ENCODE measurements at places on chromosomes 12 and 14. TPM values are rescaled to one million over a fixed set of nuclear protein-coding genes. Genes with fewer than 3 reads are reported as not detected.

Gene PPFIBP1
- 45.5 TPM for polyA plus RNA-seq

Gene CISTR
- not detected for polyA plus RNA-seq

Gene TTC9
- polyA plus RNA-seq: 0.06 TPM

Gene HAL
- polyA plus RNA-seq: 0.51 TPM

Gene TEX52
- not detected for polyA plus RNA-seq

Gene PABPN1
- polyA plus RNA-seq: 231 TPM

Gene AICDA
- polyA plus RNA-seq: not detected

DNA sequence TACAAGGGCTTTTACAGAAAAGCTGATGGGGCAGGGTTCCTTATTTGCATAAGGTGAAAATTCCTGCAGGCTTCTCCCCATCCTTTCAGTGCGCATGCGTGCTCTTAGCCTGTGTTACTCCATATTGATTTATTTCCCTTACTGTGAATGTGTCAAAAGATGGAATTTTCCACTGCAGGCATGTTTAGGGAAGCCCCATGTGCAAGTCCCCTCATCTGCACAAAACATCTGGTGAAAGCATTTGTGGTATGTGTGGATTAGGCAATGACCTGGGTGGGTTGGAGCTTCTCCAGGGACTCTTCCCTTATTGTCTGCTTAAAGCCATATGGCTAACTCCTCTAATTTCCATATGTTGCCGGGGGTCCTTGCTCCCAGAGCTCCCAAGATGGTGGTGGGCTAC, 912.7 kb upstream of the LRFN5 start:
- DNase-seq: no peak

DNA sequence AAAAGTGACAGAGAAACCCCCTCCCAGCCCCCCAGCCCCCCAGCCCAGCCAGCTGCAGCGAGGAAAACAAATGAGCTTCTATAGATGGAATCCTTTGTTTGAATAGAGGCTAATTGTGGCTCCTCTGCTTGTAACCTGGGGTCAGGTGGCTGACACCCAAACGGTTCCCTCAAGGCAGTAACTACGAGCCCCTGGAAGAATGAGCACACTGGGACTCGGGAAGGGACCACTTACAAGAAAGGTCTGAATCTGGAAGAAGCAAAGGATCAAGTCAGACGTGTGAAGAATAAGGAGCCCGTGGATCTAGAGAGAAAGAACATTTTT, 108.7 kb upstream of the FUT8 start:
- no peak for DNase-seq

- DNase-seq: peak; percentile 40
These were observed 620 bp downstream of the PGAM5 start for GRCh38 chr12:132711080-132711843.

DNA sequence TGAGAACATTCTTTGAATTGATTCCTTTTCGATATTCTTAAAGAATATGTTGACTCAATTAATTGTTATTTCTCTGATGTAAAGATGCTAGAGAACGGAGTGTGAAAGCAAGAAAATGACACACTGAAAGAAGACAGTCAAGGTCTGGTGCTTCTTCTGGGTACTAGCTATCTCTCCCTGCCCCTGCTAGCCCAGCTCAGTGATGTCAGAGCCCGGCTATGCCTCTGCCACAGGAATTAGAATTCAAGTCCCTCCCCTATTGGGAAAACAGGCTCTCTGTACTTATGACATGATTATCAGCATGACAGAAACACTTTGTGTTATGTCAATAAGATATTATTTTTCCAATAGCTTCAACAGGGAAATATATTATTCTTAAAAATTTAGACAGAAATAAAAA, 252.4 kb downstream of the KCNC2 start:
- DNase-seq: no peak

GRCh38 chr12:51242876-51243275, 4.2 kb downstream of the DAZAP2 start:
- no peak for DNase-seq

DNA sequence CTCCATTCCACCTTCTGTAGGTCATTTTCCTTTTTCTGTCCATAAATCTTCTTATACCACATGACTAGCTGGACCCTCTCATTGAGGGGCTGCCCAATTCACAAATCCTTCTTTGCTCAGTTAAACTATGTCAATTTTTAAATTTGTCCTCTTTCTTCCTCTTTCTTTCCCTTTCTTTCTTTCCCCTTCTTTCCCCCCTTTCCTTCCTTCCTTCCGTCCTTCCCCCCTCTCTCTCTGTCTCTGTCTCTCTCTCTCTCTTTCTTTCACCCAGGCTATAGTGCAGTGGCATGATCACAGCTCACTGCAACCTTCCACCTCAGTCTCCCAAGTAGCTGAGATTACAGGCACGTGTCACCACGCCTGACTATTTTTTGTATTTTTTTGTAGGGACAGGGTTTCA, 47.1 kb upstream of the TMEM263 start:
- no peak for DNase-seq

DNA sequence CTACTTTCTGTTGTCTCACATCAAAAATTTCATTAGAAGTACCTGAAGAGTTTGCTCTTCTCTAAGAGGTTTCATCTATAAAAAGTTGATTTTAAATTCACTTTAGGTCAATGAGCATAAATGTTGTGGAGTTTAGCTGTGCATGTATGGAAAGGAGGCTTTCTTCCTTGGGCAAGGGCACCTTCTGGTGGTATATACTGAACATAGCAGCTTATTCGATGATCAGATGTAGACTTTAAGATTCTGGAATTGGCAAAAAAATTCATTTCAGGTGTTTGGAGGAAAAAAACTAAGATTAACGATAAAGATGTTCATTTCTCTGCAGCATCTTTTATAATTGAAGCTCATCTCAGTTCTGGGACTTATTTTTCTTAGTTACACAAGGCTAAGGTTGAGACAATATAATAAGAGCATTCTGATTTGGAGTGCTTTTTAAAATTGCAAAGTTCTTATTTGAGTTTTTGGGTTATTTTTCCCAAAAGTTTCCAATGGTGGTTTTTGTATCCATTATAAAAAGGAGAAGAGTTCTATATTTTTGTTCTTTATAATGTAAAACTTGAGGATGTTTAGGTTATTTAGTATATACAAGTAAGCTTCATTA, 46.8 kb downstream of the TMEM117 start:
- DNase-seq: peak; percentile 65

DNA sequence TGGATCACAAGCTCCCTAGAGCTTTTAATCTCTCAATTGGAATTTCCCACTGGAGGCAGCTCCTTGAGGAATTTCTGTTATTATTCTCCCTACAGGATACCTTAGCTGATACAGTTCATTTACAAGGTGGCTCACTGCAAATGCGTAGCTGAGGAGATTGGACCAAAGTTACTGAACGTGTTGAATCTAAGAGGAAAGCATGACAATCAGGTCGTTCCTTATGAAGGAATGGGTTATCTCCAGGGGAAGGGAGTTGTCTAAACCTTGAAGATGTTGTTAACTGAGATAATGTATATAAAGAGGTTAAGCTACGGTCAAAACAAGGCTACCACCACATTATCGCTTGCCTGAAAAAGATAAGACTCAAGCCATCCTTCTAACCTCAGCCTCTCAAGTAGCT, 105.8 kb upstream of the TBX3 start:
- DNase-seq: no peak

DNA sequence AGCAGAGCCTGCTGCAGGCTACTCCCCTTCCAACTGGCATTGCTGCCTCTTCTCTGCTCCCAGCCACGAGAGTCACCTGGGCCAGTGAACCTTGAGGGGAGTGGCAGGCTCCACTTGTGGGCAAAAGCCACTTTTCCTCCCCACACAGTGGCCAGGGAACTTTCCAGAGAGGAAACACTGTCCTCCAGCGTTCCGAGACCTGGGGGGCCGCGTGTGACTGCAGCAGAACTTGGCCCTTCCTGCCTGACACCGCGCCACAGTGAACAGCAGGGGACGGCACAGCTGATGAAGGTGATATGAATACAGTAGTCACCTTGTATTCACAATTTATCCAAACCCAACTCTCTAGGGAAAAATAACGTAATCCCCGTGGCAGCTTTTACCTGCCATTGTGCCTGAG, 114.9 kb downstream of the PIWIL1 start:
- no peak for DNase-seq

GRCh38 chr12:116697305-116697704, 40.6 kb downstream of the SPRING1 start:
- DNase-seq: no peak

DNA sequence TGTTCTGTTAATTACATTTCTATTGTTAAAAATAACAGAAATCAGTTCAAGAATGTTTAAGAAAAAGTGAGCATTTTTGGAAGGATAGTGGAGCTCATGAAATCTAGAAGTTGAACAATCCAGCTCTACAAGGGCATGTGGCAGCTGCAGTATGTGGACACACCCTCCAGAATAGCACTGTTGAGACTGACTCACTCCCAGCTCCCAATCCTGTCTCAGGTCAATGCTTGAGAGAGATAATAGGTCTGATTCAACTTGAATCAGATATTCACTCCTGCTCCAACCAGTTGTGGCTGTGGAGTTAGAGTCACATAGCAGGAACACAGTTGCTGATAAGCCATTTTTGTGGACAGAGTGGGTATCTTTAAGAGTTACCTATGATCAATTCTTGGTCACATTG, 113.0 kb upstream of the NTF3 start:
- no peak for DNase-seq

- no peak for DNase-seq
These were observed 191.3 kb upstream of the TBX3 start for GRCh38 chr12:114875313-114875712.

- DNase-seq: peak; percentile 47
These were observed 531 bp upstream of the EML1 start for GRCh38 chr14:99792551-99793212.

GRCh38 chr14:63949696-63950095, 96.9 kb downstream of the SYNE2 start:
- DNase-seq: no peak

DNA sequence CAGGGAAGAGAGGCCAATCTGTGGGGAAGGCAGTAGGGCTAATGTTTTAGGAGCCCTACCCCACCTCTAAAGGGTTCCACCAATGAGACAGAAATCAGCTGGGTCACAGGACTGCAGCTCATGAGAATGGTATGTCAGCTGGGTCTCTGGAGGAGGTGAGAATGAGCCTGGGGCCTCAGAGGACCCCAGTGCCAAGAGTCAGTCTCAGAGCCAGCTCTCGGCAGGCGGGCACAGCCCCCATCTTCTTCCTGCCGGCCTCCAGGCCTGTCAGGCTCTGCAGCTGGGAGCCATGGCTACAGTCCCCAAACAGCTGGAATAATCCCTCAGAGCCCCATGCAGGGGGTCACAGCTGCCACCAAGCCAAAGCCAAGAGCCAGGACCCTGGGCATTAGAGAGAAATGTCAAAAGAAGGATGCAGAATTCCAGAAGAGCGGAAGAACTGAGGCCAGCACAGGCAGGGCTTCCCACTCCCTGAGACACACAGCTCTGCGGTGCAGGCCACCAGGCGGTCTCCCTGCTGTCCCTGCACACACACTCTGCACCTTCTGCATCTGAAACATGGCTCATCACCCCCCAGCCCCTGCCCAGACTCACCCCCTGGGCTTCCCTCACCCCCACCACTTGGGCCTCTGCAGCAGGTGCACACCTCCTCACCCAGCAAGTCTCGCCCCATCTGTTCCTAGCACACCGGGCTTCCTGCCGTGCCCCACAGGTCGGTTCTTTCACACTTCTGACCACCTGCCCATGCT, 26.0 kb downstream of the ITPK1 start:
- DNase-seq: no peak

DNA sequence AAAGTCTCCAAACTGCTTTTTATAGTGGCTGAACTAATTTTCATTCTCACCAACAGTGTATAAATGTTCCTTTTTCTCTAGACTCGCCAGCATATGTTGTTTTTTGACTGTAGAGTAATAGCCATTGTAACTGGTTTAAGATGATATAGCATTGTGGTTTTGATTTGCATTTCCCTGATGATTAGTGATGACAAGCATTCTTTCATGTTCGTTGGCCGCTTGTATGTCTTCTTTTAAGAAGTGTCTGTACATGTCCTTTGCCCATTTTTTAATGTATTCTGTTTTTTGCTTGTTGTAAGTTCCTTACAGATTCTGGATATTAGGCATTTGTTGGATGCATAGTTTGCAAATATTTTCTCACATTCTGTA, 404.9 kb downstream of the FLRT2 start:
- DNase-seq: no peak

DNA sequence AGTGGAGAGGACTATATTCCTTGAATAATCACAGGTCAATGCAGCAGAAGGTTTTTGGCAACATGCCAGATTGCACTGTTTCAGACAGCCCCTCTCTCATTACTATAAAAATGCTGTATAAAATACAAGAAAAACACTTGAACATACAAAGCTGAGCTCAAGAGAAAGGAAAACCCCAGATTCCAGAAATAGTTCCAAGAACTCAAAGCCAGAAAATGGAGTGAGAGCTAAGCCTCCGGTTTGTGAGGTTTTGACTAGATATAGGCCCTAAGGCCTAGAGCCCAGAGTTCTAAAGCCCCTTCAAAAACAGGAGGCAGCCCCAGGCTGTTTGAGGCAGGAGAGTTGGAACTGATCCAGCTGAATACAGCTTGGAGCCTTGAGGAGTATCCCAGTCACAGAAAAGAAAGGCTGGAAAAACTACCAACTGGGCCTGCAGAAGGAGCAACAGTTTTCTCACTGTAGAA, 29.4 kb upstream of the ACTN1 start:
- peak; percentile 68 for DNase-seq

- DNase-seq: peak; percentile 14
These were observed 787 bp downstream of the ACAD10 start for GRCh38 chr12:111686574-111687105.

DNA sequence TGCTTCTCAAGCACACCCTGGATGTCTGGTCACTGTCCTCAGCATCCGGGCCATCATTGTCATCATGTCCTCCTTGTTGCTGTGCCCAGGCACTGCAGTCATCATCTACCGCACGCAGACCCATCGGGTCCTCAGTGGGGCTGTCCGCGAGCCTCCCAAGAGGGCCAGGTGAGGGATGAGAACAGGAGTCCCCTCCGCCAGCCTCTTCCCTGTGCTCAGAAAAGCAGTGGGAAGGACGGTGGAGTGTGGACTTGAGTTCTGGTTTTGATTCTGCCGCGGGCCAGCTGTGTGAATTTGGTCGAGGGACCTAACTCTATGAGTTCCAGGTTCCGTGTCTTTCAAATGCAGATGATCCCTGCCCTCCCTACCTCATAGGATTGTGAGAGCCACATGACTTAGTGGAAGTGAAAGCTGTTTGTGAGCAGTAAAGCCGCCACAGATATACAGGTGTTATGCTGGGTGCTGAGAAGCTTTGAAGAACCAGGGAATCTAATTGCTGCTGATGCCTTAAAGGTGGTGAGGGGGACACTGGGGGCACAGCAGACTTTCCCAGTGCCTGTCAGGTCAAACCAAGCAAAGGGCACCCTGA, 122.9 kb upstream of the RAP1B start:
- DNase-seq: no peak

DNA sequence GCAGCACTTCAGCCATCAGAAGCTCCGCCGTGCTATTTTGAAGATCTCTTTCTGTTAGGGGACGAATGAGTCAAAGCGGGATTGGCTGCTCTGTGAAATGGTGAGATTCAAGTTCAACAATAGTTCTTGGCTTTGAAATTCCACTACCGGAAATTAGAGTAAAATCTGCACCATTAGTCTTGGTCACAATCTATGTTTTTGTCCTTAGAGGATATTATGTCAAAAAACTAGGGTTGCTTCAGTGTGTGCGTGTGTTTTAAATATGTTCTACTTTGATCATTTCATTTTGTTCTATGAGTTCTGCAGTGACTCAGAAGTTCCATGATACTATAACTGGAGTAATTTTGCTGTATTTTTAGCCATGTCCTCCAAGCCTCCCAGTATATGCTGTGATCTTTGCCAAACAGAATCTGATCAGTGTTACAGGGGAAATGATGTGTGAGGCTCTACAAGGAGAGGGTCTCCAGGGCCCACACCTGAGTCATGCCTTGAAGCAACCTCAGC, 22.6 kb downstream of the GPHB5 start:
- DNase-seq: peak; percentile 47

Data from endothelial cell of umbilical vein (primary cell).